ENCODE measurements at places on chromosomes 3 and 15.

GRCh38 chr15:69424748-69425413 lies 10.7 kb downstream of the KIF23 start:
- no peak for DNase-seq

- no peak for DNase-seq
Observed at GRCh38 chr3:152436707-152437590, 168.2 kb downstream of the MBNL1 start.

DNA sequence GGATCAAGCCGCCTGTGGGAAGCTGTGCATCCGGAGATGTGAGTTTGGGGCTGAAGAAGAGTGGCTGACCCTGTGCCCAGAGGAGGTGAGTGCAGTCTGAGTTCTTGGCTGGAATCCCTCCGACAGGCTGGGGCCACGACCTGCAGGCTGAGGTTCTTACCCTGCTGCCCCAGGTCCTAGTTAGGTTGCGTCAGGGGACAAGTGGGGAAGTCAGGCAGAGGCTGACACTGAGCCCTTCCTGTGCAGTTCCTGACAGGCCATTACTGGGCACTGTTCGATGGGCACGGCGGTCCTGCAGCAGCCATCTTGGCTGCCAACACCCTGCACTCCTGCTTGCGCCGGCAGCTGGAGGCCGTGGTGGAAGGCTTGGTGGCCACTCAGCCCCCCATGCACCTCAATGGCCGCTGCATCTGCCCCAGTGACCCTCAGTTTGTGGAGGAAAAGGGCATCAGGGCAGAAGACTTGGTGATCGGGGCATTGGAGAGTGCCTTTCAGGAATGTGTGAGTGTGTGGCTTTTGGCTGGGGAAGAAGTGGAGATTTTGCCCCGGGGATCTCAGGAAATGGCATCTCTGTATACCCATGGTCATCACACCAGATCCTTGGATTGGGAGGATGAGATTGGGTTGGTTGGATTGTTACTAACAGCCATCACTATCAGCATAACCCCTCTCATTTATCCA lies 1.3 kb downstream of the PPM1M start:
- DNase-seq: no peak

GRCh38 chr3:175486255-175486654 lies 627.1 kb downstream of the NAALADL2 start:
- DNase-seq: no peak

DNA sequence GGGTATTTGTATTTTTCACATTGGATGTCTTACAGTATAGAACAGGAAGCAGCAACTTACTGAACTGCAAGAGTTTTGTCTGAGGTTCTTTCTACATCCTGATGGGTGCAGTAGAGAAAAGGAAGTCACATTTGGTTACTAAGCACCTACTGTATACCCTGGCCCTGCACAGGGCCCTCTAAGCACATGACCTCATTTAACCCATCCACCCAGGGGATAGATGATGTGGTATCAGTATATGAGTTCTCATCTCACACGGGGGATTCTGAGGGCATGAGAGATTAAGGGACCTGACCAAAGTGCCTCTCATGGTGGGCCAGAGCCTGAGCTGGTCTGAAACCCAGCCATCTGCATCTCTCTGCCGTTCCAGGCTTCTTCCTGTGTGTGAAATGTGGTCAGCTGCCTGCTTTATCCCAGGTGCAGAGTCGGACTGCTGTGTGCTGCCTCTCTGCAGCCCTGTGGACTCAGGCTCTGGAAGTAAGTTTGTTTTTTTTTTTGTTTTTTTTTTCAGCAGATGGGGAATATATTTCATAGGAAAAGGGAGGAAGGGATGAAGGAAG lies 17.9 kb downstream of the SLC6A11 start:
- no peak for DNase-seq

GRCh38 chr3:59374091-59374817 lies 324.4 kb upstream of the CFAP20DC start:
- DNase-seq: no peak

GRCh38 chr15:85559530-85559929 lies 179.1 kb downstream of the AKAP13 start:
- no peak for DNase-seq
